ENCODE measurements at places on chromosomes 6 and 20. TPM values are rescaled to one million over a fixed set of nuclear protein-coding genes. Genes with fewer than 3 reads are reported as not detected.

The VARS1 gene
- 36.4 TPM for total RNA-seq

The MOG gene
- total RNA-seq: not detected

GRCh38 chr20:10718661-10719060, 44.9 kb upstream of the JAG1 start:
- peaks cover 21% of the 10 kb centered on the region for H3K4me1 ChIP-seq
- no peak overlapping the region for H3K4me3 ChIP-seq
- H3K36me3 ChIP-seq: no peaks in the 10 kb centered on the region
- DNase-seq: no peak
- H3K27ac ChIP-seq: no peak overlapping the region
- peaks cover 6% of the 10 kb centered on the region for H3K27me3 ChIP-seq

- no peaks in the 10 kb centered on the region for H3K4me1 ChIP-seq
- H3K4me3 ChIP-seq: no peak overlapping the region
- H3K27ac ChIP-seq: no peak overlapping the region
- no peak for DNase-seq
Measured at GRCh38 chr6:169035385-169036240, 218.0 kb downstream of the THBS2 start.

- H3K4me1 ChIP-seq: no peaks in the 10 kb centered on the region
- no peaks in the 10 kb centered on the region for H3K27me3 ChIP-seq
- H3K36me3 ChIP-seq: no peaks in the 10 kb centered on the region
- no peak overlapping the region for H3K27ac ChIP-seq
- no peak for DNase-seq
Measured at GRCh38 chr20:2538931-2539720, 2.8 kb downstream of the TMC2 start.

- peaks cover 84% of the 10 kb centered on the region for H3K36me3 ChIP-seq
- no peaks in the 10 kb centered on the region for H3K27me3 ChIP-seq
- no peak for DNase-seq
- no peak overlapping the region for H3K4me3 ChIP-seq
Measured at GRCh38 chr20:7996898-7997297, 22.7 kb downstream of the TMX4 start.

DNA sequence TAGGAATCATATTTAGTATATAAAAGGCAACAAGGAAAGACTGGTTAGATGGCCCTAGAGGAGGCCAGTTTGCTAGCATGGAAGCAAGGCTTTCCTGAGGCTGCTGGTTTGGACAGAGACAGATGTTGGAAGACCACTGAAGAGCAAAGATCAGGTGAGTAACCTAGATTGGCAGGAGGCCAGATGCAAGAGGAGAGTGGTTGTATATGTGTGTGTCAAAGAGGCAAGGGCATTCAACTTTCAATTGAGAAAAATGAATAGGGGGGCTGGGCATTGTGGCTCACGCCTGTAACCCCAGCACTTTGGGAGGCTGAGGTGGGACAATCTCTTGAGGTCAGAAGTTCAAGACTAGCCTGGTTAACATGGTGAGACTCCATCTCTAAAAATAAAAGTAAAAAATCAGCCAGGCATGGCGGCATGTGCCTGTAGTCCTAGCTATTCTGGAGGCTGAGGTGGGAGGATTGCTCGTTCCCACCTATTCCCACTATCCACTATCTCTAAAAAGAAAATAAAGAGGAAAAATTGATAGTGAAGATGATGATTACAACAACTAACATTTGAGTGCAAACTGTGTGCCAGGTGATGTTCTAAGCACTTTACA, 79.8 kb downstream of the PRDM1 start:
- H3K27me3 ChIP-seq: no peaks in the 10 kb centered on the region
- DNase-seq: peak; percentile 62
- H3K4me1 ChIP-seq: no peaks in the 10 kb centered on the region
